ENCODE measurements at places on chromosomes 16 and 17.

DNA sequence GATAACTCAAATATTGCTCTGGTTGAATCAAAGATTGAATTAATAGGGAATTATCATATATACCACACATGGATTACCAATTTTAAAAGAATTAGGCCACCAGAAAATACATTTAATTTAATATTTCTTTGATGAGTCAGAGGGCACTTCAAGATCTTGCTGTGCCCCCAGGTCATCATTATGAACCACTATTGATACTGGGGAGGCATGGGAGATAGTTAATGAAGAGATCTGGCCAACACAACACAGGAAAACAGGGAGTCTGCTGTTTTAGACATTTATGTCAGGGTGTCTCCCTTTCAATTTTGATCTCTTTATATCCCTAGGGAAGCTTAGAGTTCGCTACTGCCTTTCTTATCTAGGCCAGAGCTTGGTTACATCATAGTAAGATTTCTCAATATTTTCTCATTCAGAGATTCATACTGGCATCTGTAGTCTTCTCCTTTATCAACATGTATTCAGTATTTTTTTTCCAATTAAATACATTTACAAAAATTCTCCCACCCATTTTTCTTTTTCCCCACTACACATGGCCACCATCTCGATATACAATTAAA, 158.3 kb upstream of the ZFHX3 start:
- no peak for DNase-seq

DNA sequence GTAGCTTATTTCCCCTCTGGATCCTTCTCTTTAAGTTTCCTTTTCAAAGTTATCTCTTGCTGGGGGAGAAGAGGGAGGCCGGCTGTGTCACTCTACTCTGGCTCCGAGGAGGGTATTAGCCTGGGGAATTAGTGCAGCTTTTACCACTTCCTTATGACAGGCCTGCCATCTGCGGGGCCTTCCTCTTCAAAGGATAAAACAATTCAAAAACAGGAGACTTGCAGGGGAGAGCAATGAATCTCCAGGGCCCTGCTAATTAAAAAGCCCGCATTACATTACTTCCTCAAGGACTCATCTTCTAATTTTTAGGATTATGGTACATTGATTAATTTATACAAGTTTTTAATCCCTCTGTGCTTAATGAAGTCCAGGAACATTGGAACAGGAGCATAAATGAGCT, 190.9 kb upstream of the CDH5 start:
- DNase-seq = no peak

DNA sequence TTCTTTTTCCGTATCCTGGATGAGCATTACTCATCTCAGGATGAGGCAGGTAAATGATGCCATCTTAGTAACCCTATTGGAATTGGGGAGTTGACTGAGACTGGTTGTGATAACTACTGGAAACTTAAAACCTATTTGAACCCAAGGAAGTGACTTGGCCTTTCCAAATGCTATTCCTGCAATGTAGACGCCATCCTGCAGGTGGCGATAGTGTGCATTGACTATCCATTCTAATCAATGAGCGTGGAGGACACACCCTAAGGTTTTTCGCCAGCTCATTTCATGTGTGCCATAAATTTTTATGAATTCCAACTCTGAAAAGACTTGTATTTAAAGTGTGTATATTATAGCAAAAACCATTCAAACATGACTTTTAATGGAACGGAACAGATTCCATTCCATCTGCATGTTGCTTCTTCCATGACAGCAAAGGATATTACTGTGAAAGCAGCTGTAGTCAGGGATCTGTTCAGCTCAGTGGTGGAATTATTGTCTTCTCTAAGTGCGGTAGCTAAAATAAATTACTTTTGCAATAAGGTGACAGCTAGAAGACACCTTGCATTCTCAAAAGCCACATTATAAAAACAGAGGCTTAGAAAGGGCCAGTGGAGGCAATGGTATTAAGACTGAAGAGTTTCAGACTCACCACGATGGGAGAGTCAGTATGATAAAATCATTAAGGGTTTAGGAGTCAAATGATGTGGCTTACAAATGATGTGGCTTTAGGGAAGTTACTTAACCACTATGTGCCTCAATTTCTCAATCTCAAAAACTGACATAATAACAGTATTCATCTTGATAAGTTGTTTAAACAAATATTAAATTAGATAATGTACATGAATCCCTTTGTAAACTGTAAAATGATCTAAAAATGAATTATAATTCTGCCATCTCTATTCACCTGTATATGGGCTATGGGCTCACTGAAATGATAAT, 55.5 kb downstream of the SYT17 start:
- DNase-seq = no peak

GRCh38 chr16:30541502-30542329, 7.1 kb upstream of the ZNF747 start:
- DNase-seq = no peak

DNA sequence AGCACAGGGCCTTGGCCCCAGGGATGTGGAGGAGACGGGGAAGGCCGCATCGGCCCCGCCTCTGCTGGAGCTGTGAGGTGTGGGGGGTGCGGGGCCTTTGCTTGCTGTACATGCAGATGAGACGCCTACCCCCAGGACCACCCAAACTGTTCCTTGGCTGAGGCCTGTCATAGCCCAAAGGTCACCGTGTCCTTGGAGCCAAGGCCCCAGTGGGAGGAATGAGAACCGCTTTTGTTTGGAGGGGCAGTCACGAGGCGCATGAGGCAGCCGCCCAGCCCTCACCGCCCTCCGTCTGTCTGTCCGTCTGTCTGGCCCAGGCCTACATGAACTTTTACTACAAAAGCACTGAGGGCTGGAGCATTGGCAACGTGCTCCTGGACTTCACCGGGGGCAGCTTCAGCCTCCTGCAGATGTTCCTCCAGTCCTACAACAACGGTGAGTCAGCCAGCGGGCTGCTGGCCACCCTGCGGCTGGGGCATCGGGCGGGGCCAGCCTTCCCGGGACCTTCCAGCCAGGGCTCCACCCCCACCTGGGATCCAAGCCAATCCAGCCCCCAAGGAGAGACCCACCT, 8.8 kb downstream of the TAX1BP3 start:
- no peak for DNase-seq

GRCh38 chr16:84913315-84913714, 93.5 kb downstream of the CRISPLD2 start:
- DNase-seq = no peak

DNA sequence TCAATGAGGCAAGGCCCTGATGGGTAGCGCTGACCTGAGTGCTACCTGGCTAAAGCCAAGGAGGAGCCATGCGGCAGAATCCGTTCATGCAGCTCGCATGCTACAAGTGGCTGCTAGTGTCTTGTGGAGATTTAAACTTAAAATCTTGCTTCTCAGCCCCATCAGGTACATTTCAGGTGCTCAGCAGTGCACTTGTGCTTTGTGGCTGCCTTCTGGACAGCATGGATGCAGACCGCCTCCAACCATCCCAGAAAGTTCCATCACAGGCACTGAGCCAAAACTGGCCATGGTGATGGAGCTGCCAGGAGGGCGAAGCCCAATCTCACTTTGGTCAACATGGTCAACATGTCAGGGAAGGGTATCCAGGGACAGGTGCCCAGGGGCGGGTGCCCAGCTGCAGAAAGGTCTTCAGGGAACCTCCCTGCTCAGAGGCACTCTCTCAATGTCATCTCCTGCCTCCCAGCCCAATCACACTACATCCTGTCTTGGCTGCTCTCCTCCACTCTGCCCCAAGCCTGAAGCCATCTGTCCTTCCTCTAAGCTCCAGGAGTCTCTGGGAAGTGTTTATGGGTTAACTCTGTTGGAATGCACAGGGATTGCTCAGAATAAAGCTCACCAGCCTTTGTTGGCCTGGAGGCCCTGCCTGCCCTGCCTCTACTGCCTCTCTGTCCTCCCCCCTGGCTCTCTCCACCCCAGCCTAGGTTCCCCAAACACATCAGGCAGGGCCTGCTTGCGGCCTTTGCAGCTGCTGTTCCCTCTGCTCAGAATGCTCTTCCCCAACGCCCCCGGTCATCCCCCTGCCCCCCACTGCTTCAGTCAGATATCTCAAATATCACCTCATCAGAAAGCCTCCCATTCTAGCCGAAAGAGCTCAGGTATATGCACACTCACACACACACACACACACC, 18.3 kb upstream of the TNFRSF13B start:
- no peak for DNase-seq

DNA sequence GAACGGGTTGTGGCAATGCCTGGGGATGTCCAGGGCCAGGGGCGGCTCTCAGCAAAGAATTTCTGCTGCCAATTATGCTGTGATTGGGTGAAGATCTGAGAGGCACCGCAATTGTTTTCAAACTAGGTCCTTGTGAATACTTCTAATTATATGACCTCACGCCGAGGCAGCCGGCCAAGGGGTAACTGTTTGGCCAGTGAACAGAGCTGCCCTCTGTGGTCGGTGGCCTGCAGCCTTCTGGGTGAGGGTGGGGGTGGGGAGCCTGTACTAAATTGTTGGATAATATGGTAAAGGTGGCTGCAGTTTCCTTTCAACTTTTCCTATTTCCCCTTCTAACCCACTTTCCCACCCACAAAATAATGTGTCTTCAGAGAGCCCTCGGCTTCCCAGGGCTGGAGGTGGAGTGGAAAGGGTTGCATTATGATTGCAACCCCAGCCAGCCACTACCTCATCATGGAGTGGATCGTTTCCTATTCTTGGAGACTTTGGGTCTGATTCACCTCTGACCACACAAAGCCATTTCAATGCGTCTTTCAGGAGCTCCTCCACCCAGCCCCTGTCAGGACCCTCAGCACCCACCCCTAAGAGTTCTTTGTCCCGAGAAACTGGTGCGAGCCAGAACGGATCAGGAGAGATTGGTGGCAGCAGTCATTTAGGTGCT, 2.0 kb upstream of the DNAI2 start:
- DNase-seq = no peak

DNA sequence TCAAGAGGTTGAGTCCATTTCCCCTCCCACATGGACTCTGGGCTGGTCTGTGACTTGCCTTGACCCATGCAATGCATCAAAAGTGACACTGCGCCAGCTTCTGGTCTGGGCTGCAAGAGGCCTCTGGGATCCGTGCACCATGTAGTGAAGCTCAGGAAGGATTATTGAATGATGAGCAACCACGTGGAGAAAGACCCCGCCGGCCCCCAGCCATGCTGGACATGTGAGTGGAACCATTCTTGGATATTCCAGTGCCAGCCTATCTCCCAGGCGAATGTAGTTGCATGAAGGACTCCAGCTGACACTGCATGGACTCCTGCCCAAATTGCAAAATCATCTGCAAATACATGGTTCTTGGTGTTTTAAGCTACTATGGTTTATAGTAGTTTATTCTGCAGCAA, 7.6 kb upstream of the ALOX15B start:
- no peak for DNase-seq

- peak; percentile 94 for DNase-seq
Observed at GRCh38 chr16:22195695-22196558, 10.2 kb upstream of the EEF2K start.

DNA sequence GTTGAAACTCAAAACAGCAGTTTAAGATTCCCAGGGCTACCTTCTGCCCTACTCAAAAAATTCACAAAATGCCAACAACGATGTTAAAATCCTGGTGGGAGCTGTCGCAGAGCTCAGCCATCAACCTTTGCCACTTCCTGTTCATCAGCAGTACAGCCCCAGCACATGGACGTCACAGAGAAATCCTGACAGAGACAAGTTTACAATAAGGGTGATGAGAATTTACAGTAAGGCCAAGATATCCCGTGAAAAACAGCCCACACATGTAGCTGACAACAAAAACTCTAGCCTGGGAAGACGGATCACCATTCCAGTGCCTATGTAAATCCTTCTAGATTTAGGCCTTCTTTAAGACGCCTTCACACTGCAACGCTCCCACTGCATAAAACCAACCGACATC, 18.8 kb downstream of the USP22 start:
- DNase-seq = no peak

Data from right kidney (tissue), 9 donors.